ENCODE measurements at places on chromosomes 7 and 10.

DNA sequence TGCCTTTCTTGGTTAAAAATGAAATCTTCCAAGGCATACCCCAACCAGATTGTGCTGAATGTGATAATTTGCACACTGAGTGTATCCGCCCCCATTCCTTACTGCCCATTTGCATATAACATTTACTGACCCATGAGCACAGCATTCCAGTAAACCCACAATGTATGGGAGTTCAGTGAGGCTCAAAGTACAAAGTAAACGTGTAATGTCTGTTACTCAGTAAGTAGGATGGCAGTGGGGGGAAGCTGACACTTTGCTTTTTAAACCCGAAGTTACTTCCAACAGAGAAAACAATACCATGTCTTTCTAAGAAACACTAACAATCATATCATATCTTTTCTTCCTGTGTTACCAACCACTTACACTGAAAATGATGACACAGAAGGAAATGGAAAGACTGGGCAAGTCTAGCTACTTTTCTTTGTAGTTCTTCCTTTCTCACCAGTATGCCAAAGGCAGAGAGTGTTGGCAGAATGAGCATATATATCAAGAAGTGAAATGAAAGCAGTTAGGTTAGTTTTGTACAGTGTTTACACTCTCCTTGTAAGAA is 27.1 kb upstream of the SOSTDC1 start:
- peak; percentile 64 for DNase-seq

DNA sequence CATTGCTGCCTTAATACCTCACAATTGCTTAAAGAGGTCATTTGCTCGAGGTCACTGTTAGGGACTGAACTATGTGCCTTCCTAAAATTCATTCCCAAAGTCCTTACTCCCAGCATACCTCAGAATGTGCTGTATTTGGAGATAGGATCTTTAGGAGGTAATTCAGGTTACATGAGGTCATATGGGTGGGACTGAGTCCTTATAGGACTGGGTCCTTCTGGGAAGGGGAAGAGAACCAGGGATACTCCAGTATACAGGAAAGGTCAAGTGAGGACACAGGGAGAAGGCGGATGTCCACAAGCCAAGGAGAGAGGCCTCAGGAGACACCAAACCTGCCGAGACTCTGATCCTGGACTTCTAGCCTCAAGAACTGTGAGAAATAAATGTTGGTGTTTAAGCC is 253.3 kb downstream of the PRPF18 start:
- DNase-seq, result no peak

DNA sequence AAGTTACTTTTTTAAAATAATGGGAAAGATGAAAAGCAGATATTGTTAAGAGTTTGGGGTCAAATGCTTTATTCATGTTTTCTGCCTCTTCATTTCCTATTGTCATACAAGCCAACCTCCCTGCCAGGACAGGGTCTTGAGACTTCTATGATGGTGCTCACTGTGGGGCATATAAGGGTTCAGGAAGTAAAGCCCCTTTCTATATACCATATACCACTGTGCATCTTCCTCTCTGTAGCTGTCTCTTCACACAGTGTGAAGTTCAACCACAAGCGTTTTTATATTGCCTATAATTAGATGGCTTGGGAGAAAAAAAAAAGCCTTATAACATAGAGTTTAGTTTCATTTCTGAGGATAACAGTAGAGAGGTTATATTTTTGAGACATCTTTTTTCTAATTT is 389.8 kb upstream of the SORCS1 start:
- DNase-seq, result no peak

GRCh38 chr7:11346302-11346701 is 372.6 kb downstream of the PHF14 start:
- DNase-seq, result no peak

DNA sequence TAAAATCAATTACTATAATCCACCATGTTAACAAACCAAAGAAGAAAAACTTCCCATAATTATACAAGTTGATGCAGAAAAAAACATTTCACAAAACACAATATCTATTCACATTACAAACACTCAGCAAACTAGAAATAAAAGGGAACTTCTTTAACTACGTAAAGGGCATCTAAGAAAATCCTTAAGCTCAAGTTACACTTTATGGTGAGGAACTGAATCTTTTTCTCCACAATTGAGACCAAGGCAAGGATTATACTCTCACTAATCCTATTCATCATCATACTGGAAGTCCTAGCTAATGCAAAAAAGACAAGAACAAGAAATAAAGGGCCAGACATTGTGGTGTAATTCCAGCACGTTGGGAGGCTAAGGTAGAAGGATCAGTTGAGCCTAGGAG is 159.9 kb downstream of the ZNF365 start:
- DNase-seq, result no peak
